ENCODE measurements at places on chromosomes 7 and 10. TPM values are rescaled to one million over a fixed set of nuclear protein-coding genes. Genes with fewer than 3 reads are reported as not detected.

- no peaks in the 10 kb centered on the region for H3K36me3 ChIP-seq
- H3K4me1 ChIP-seq = no peaks in the 10 kb centered on the region
- H3K27me3 ChIP-seq = no peaks in the 10 kb centered on the region
Observed at GRCh38 chr7:142053988-142054387, 57.5 kb upstream of the MGAM2 start.

- no peak for DNase-seq
- peak overlapping the region; percentile 28 for H3K4me3 ChIP-seq
- H3K27ac ChIP-seq = peak overlapping the region; percentile 100
Observed at GRCh38 chr10:33133557-33133956, 175.5 kb upstream of the ITGB1 start.

DNA sequence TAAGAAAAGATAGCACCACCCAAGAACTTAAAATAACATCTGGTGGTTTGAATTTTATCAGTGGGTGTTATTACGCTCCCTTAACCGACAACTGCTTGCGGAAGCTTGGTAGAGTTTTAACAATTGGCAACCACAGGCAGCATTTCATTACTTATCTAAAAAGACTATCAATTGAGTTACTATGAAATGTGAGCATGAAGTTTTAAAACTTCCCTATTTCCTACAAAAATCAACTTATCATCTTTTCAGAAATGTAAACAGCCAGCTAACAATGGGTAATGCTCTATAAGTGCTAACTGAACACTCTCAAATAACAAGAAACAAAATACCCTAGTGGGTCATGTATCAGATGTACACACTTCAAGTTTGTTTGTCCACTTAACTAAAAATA, 68.8 kb downstream of the OSBPL3 start:
- H3K36me3 ChIP-seq = peaks cover under 1% of the 10 kb centered on the region
- DNase-seq = no peak
- no peaks in the 10 kb centered on the region for H3K27me3 ChIP-seq
- no peak overlapping the region for H3K4me3 ChIP-seq
- H3K4me1 ChIP-seq = peaks cover 49% of the 10 kb centered on the region

The RBM48 gene
- total RNA-seq = 10.9 TPM

- no peak overlapping the region for H3K27ac ChIP-seq
- H3K36me3 ChIP-seq = no peaks in the 10 kb centered on the region
- no peak overlapping the region for H3K4me3 ChIP-seq
- no peak for DNase-seq
- H3K4me1 ChIP-seq = no peaks in the 10 kb centered on the region
Observed at GRCh38 chr7:31729195-31729804, 42.3 kb downstream of the PPP1R17 start.

DNA sequence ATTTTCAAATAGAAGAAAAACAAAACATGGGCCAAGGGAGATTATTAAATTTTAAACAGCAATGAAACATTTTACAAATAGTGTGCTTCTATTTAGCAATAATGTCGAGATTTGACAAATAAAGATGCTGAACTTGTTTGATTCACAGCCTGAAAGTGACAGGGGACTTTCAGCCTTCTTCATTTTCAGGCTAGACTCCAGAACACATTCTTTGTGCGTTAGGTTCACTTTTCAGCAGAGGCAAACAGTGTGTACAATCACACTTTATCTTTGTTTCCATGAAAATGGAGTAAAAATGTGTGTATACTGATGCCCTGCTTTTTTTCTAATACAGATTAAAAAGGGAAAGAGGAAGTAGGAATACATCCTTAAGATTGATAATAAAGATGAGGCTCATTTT, 35.6 kb downstream of the FAM171A1 start:
- no peak overlapping the region for H3K4me3 ChIP-seq
- peaks cover 20% of the 10 kb centered on the region for H3K4me1 ChIP-seq
- H3K27me3 ChIP-seq = peaks cover 87% of the 10 kb centered on the region
- no peak overlapping the region for H3K27ac ChIP-seq
- no peaks in the 10 kb centered on the region for H3K36me3 ChIP-seq

The KLF14 gene
- total RNA-seq = 0.17 TPM

The LLCFC1 gene
- not detected for total RNA-seq

The PON1 gene
- not detected for total RNA-seq

- no peaks in the 10 kb centered on the region for H3K27me3 ChIP-seq
- no peak overlapping the region for H3K27ac ChIP-seq
- no peaks in the 10 kb centered on the region for H3K36me3 ChIP-seq
- H3K4me3 ChIP-seq = no peak overlapping the region
- DNase-seq = no peak
Observed at GRCh38 chr7:41298409-41298808, 404.5 kb downstream of the INHBA start.

DNA sequence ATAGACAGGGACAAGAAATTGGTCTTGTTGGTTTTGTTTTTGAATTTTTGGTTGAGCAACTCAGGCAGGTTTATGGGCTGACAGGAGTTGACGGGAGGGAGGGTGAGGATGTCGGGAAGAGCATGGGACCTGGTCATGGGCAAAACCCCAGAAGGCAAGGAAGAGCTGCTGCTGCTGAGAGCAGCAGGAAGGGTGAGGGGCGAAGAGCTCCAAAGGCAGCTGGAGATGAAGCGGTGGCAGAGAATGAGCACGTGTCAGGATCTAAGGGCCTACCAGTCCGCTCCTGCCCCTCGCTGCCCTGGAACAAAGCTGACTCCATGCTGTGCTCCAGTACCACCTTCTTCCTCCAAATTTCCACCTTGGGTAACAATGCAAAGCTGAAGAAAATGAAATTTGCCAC, 84.3 kb downstream of the ARHGAP22 start:
- H3K4me1 ChIP-seq = no peaks in the 10 kb centered on the region
- H3K27ac ChIP-seq = no peak overlapping the region
- H3K27me3 ChIP-seq = peaks cover 30% of the 10 kb centered on the region
- no peak overlapping the region for H3K4me3 ChIP-seq

The TMEM236 gene
- 0.51 TPM for total RNA-seq

The CCT6A gene
- total RNA-seq = 416 TPM

DNA sequence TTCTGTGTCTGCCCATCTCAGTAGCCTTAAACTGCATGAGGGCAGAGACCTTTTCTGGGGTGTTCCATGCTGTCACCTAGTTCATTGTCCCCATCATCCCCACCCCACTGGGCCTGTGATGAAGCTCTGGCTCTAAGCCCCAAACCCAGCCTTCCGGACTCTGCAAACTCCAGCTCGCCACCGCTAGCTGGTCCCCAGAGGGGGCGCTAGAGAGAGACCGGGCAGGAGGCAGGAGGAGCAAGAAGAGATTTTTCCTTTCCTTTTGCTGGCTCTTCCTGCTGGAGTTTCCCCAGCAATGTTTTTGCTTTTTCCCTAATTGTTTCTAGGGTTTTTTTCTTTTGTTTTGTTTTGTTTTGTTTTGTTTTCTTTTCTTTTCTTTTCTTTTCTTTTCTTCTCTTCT, 234.4 kb downstream of the TEX36 start:
- H3K4me1 ChIP-seq = no peaks in the 10 kb centered on the region
- H3K27ac ChIP-seq = no peak overlapping the region
- no peaks in the 10 kb centered on the region for H3K36me3 ChIP-seq

DNA sequence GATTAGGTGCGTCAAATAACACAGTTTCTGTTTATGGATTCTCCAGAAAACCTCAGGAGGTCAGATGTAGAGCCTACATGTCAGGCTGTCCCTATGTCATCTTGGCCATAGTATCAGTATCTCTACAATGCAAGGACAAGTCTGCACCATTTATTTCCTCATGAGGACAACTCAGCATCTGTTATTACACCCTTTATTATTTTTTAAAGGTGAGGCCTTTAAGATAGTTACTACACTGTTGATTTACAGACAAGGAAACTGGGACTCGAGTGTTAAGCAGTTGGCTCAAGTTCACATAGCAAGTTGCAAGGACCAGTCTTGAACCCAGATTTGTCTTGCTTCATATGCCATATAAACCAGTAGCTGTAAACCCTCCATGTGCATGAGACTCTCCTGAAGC, 23.2 kb upstream of the PPA1 start:
- H3K27me3 ChIP-seq = no peaks in the 10 kb centered on the region
- no peak for DNase-seq
- H3K4me3 ChIP-seq = peak overlapping the region; percentile 36
- H3K27ac ChIP-seq = peak overlapping the region; percentile 60
- H3K36me3 ChIP-seq = peaks cover 7% of the 10 kb centered on the region
- H3K4me1 ChIP-seq = peaks cover 54% of the 10 kb centered on the region

The ANKRD1 gene
- total RNA-seq = 6.2 TPM

DNA sequence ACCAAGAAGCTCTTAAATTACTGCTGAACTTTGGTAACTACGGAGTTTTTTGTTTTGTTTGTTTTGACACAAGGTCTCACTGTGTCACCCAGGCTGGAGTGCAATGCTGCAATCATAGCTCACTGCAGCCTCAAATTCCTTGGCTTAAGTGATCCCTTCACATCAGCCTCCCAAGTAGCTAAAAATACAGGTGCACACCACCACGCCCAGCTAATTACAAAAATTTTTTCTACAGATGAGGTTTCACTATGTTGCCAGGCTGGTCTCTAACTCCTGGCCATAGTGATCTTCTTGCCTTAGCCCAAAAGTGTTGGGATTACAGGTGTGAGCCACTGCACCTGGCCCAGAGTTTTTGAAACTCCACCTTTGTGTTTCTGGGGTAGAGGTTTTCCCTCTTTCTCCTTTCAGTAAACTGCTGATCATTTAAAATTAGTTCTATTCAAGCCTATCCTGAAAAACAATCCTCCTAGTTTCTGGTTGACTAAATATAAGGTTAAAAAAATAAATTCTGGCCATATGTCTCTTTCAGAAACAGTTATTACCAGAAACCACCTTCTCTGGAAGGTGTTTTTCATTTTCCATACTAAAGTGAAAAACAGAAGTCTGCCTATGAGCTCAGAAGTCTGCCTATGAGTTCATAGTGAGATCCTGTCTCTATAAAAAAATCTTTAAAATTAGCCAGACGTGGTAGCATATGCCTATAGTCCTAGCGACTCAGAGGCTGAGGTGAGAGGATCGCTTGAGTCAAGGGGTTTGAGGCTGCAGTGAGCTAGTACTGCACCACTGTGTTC, 63.9 kb downstream of the VOPP1 start:
- no peak for DNase-seq
- H3K4me3 ChIP-seq = no peak overlapping the region
- H3K27ac ChIP-seq = no peak overlapping the region
- no peaks in the 10 kb centered on the region for H3K36me3 ChIP-seq
